BJ (cell line): ENCODE measurements at places on chromosomes 16 and 17. TPM values are rescaled to one million over a fixed set of nuclear protein-coding genes. Genes with fewer than 3 reads are reported as not detected.

Gene MYL4
- polyA plus RNA-seq, result 0.13 and 0.21 TPM in 2 replicates

DNA sequence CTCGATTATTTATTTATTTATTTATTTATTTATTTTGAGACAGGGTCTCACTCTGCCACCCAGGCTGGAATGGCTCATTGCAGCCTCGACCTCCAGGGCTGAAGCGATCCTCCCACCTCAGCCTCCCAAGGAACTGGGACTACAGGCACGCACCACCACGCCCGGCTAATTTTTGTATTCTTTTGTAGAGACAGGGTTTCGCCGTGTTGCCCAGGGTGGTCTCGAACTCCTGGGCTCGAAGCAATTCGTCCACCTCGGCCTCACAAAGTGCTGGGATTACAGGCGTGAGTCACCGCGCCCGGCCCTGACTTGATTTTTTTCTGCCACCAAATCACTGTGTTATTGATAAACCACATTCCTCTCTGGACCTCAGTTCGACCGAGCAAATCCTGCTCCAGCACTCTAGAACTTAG, 758 bp upstream of the RPL23A start:
- DNase-seq, result no peak

DNA sequence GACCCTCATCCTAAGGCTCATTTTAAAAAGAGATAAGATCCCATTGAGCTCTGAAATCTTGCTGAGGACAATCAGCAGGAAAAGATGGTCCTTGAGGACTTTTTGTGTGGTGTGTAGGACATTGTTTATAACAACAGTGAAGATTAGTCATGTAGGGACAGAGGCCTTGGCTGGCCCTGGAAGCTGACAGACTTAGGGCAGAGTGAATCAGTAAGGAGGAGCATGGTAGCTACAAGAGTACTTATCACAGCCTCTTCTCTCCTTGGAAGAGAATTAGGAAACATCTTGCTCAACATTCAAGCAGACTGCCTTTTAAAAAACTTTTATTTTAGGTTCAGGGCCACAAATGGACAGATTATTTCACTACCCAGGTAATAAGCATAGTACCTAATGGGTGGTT, 665.9 kb upstream of the SALL1 start:
- DNase-seq, result no peak

GRCh38 chr17:48194097-48194550, 86.6 kb downstream of the SNX11 start:
- DNase-seq, result peak; percentile 46

Gene FBXW10B
- polyA plus RNA-seq, result 0.98 and 1.3 TPM in 2 replicates

- DNase-seq, result peak; percentile 15
Observed at GRCh38 chr17:19418251-19418992, 7.4 kb downstream of the RNF112 start.

- no peak for DNase-seq
Observed at GRCh38 chr16:3952737-3953131, 72.2 kb upstream of the CREBBP start.

GRCh38 chr17:42178817-42179216, 2.1 kb downstream of the KCNH4 start:
- DNase-seq, result no peak

Gene TNFRSF13B
- not detected in 2 replicates for polyA plus RNA-seq

DNA sequence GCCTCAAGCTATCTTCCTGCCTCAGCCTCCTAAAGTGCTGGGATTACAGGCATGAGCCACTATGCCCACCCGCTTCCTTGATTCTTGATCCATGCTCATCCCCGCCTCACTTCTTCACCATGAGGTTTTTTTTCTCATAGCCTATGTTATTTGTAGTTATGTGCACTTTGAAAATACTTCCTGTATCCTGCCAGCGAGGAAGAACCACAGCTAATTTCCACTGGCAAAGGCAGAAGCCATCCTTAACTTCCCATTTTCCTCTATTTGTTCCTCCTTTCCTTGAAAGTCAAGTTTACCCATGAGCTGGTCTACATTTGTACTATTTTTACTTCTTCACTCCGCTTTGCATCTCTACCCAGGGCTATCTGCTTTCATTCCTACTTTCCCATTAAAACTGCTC, 189.7 kb upstream of the ZFHX3 start:
- no peak for DNase-seq

Gene PIRT
- not detected in 2 replicates for polyA plus RNA-seq

- no peak for DNase-seq
Observed at GRCh38 chr16:9680019-9680655, 502.1 kb downstream of the GRIN2A start.

- no peak for DNase-seq
Observed at GRCh38 chr17:11622492-11622891, 24.2 kb downstream of the DNAH9 start.

DNA sequence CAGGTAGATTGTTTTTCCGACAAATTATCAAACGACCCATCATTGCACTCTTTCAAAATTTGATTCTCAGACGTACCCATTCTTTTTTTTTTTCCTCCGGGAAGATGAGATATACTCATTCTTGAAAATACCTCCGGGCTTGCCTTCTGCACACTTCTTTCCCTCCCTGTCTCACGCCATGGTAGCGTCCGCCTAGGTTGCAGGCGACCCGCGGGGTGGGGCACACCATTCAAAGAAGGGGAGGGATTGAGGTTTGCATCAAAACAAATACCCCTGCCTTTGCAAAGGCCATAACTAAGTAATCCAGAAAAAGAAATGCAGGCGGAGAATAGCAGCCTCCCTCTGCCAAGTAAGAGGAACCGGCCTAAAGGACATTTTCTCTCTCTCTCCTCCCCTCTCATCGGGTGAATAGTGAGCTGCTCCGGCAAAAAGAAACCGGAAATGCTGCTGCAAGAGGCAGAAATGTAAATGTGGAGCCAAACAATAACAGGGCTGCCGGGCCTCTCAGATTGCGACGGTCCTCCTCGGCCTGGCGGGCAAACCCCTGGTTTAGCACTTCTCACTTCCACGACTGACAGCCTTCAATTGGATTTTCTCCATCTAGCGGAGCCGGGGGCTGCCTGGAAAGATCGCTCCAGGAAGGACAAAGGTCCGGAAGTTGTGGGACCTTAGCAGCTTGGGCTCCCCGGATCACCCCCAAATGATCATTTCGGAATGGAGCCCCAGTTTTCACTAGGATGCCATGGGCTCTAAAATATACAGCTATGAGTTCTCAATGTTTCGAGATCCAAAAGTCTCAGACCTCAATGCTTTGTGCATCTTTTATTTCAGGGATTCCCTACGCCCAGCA, 843 bp downstream of the TP53 start:
- DNase-seq, result no peak

DNA sequence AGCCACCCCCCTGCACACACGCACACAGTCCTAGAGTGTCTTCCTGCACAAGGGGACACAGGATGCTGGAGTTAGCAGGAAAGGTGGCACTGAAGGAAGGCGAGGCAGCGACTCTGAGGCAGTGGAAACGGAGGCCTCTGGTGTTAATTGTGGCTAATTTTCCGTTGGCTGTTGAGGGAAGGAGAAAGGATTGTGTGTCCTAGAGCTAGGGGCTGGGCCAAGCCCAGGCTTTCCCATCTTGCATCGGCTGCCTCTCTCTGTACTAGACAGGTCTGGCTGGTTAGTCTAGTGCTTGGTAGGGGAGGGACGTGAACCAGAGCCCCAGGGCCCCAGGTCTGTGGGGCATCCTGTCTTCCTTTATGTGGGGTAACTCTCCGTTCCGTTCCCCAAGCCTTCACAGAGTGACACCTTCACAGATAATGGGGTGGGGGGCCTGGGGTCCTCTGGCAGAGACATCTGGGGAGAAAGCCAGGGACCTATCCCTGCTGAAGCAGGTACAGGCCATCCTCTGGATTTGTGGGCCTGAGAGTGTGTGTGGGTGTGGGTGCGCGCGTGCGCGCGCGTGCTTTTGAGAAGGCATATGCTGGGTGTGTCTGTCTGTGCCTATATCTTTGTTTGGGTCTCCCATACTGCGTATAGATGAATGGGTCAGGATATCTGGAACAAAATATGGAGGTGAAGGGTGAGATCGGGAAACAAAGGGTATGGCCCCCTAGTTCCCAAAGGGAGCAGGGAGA, at the start of gene CHD3:
TSS of gene CHD3 (plus strand) at position 606 of the 737 bp plus-strand sequence. CDS start 212 bp downstream, outside the sequence.
- no peak for DNase-seq

DNA sequence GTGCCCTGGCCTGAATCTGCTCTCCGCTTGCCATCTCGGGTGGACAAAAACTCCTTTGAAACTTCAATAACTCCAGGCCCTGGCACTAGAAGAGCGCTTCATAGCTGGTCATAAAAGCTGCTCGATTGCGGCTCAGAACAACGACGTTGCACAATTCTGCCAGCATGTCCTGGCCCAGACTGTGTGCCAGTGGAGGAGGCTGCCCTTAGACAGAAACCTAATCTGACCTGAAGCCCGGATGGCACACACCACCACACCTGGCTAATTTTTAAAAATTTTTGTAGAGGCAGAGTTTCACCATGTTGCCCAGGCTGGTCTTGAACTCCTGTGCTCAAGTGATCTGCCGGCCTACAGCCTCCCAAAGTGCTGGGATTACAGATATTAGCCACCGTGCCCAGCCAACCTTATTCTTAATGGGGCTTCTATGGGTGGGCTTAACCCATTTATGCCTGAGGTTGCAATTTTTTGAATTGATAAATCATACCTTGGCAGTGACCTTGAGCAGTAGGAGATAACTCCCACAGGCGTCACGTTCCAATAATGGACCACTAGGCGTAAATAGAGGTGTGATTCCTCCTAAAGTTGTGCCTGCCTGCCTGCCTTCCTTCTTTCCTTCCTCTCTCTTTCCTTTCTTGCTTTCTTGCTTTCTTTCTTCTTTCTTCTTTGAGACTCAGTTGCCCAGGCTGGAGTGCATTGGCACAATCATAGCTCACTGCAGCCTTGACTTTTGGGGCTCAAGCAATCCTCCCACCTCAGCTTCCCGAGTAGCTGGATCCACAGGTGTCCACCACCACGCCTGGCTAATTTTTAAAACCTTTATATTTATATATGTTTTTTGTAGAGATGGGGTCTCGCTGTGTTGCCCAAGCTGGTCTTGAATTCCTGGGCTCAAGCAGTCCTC, 1.1 kb upstream of the PPL start:
- DNase-seq, result no peak

Gene MEOX1
- not detected in 2 replicates for polyA plus RNA-seq

Gene ITGAX
- not detected in 2 replicates for polyA plus RNA-seq

Gene MXRA7
- polyA plus RNA-seq, result 298 and 300 TPM in 2 replicates

DNA sequence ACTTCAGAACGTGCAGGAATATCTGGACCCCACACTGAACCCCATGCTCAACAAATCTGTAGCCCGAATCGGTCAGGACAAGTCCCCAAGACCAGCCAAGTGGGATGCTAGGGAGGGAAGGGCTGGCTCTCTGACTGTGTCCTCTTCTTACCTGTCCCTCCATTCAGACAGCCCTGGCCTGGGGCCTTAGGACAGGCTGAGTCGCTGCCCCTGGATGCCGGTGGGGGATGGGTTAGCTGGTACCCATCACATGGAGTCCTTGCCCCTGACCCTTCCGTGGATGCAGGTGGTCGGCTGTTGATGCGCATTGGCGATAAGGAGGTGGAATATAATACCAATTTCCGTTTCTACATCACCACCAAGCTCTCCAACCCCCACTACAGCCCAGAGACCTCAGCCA, 16.0 kb upstream of the KDM6B start:
- no peak for DNase-seq

GRCh38 chr16:46614006-46614405, 7.2 kb downstream of the SHCBP1 start:
- no peak for DNase-seq

- DNase-seq, result no peak
Observed at GRCh38 chr16:85377388-85378144, 235.6 kb upstream of the GSE1 start.

DNA sequence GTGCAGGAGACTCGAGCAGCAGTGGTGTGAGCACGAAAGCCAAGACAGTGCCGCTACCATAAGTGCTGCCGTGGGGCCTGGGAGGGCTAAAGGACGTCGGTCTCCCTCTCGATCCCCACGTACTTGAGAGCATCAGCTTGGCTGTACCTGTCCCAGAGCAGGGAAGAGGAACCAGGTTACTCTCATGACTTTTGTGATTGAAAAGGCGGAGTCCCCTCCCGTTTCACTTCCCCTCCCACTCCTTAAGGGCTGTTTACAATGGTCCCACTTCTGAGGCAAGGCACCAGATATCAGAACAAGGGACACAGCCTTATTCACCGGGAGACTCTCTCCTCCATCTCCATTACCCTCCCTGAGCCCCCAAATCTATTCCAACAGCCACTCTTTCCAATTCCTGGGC, 20.1 kb downstream of the CNTNAP1 start:
- no peak for DNase-seq

GRCh38 chr16:86225905-86226371, 284.4 kb upstream of the FOXF1 start:
- no peak for DNase-seq

DNA sequence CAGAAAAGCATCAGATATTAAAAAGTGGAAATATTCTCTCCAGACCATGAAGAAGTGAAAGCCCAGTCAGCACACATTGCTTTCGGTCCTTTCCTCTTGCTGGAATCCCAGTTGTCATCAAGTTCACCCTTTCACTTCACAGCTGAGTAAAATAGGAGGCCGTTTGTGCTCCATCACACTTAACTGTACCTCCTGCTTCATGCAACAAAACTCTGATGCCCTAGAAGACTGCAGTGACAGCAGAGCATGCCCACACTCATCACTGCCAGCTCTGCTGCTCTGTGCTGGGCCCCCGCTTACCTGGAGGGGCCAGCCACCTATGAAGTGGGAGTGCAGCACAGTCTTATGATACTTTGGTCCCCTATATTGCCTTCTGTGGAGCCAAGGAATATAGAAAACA, 62.5 kb downstream of the N4BP1 start:
- DNase-seq, result no peak

- DNase-seq, result no peak
Observed at GRCh38 chr17:69144331-69145255, 2.9 kb upstream of the ABCA6 start.
